ENCODE measurements at places on chromosomes 3 and 15.

DNA sequence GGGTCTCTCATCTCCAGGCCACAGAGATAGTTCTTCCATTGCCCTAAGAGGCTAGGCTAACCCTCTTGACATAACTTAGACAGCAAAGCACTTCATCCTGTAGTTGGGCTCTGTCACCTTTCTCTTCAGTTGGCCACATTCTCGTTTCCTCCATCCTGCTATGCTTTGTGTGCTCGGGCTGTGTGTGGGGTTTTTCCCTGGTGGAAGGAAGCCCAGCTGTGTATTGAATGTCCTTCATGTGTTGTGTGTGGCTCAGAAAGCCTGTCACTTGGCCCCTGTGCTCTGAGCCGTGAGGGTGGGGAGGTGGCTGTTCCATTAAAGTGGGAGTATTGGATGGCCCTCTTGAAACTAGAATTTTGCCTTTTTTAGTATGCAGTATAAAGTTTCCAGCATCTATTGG, 8.8 kb upstream of the EXOG start:
- DNase-seq = no peak

- no peak for DNase-seq
Measured at GRCh38 chr3:64600246-64600950, 87.4 kb downstream of the ADAMTS9 start.

DNA sequence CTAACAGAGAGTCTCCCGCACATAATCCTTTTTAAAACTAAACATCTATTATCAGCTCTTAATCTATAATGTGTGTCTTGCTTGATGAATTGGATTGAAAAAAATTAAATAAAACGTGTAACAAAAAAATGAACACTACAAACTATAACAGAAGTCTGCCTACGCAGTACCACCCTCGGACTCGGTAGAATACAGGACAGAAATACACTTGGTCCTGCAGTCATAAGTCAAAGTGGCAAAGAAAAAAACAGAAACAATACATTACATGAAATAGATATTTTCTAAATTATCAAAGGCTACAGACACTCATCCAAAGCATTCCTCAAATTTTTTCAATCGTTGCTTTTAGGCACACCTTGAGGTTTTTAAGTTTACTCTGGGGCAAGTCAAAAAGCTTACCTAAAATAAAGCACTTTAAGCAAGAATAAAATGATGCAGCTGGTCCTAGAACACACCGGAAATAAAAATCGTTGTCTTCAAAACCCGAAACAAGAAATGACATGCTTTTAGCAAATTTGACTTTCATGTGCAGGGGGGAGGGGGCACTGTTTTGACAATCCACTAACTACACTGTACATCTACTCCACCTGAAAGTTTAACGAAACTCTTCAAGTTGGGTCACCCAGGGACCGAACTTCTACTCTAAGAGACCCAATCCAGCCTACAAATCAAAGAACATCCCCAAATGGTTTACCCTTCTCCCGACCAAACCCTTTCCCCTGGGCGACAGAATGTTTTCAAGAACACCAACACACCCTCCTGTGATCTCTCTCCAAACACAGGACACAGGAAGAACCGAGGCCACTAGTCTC, 1.3 kb downstream of the ADAM10 start:
- DNase-seq = peak; percentile 71

- peak; percentile 33 for DNase-seq
Measured at GRCh38 chr3:184874709-184875644, 63.0 kb downstream of the VPS8 start.

DNA sequence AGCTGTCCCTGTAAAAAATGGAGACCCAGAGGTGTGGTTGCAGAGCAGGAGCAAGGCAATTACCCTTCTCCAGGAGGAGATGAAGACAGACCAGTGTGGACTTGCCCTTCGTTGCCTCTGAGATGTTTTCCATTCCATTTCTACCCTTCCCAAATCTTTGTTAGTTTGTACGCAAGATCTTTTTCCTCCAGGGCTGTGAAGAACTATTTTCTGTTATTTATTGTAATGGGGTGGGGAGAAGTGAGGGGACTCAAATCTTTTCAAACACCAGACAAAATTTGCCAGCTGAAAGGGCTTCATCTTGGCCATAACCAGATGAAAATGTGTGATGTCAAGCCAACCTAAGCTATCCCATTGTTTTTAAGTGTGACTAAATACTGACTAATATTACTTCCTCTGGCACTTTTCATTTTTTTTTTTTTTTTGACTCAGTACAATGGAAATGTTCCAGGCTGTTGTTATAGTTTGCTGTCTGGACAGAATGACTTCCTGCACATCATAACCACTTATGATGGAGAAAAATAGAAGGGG, 271.3 kb upstream of the TPRG1 start:
- DNase-seq = no peak

- no peak for DNase-seq
Measured at GRCh38 chr3:55935241-55935640, 448.1 kb upstream of the WNT5A start.

DNA sequence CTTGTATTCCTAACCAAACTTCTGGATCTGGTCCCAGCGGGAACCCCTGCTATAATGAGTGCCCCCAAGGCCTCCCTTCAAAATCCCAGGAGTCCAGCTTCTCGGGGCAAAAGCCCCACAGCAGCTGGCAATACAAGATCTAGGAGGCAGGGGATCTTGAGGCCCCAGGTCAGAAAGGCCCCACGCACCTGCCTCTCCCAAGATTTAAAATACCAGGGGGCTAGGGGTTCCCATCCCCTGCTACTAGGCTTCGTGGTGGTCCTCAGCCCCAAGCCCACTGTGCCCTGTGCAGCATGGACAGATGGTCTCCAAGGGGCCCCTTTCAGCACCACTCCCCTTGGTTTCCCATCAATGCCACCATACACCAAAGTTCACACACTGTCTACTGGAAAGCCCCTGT, 15.8 kb upstream of the CYP11A1 start:
- no peak for DNase-seq

GRCh38 chr3:16907243-16907642, 22.5 kb downstream of the PLCL2 start:
- DNase-seq = peak; percentile 24

DNA sequence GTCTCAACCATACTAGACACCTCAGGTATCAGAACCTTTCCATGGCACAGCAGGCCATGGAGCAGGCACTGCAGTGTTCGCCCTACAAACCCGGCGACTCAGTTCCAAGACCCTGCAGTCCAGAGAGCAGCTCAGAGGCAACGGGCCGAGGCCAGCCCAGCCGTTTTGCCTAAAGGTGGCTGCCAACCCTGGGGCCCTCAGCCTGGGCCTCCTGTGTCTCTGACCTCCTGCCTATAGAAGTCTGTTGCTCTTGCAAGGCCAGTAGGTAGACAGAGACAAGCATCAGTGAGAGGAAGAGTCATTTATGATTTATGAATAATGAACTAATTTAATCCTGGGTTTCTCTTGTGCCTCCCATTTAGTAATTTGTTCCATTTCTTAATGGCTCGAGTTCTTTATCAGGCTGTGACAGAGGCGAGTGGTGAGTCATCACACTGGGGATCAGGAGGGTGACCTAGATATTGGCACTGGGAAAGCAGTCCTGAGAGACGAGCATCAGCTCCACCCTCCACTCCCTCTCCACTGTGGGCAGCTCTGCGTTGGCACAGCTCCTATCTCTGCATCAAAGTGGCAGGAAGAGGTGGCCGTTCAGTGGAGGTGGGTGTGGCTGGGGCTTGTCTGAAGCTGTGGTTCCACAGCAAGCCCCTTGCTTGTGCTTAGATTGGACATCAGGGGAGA, 79.8 kb downstream of the ABHD5 start:
- peak; percentile 24 for DNase-seq

- DNase-seq = no peak
Measured at GRCh38 chr15:27050163-27050562, 79.2 kb downstream of the GABRG3 start.

- DNase-seq = no peak
Measured at GRCh38 chr15:92454555-92455105, 60.9 kb downstream of the ST8SIA2 start.

DNA sequence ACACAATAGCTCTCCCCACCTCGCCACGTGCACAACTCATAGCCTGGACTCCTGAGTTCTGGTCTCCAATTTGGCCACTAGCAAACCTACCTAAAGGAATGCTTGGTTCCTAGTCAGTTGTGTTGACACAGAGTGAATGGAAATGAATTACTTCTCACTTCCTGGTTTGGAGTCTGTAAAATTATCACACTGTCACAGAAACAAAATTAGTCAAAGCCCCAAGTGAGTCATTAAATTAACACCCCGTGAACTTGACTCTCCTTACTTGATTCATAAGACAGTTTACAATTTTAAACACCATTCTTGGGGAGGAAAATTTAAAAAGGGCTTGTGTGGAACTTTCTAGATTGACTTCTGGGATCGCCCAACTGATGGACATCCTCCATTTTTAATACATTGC, 276.2 kb upstream of the CTNNB1 start:
- peak; percentile 10 for DNase-seq
